ENCODE measurements at places on chromosomes 2 and 18.

DNA sequence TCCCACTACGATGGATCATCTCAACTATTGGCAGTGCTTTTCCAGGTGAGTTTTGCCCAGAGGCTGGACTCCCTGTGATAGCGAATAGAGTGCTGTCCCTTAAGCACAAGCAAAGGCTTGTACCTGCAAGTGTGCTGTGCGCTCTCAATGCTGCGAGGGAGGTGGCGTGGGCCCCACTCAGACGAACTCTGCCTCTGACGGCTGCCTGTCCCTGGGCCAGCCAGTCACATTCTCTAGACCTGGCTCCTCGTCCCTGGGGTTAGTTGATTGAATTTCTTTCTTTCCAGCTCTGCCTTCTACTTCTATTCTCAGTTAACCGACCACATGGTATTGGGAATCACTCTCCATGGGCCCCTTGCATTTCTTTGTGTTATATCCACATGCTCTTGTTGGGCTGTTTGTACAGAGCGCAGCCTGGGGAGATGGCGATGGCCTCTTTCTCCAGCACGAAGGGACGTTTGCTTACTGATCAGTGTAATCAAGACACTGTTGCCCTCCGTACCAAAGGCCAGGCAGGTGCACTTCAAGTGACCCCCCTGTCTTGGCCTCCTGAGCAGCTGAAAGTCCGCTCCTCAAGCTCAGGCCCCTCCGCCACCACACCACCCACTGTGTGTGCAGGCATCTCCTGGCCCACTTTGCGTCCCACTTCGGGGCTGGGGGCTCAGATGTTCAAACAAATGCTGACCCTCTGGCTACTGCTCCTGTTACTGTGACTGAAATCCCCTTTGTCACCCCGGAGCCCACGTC lies 151.3 kb downstream of the ZNF236 start:
- DNase-seq: no peak

GRCh38 chr2:45626387-45627221 lies 15.5 kb upstream of the SRBD1 start:
- no peak for DNase-seq

GRCh38 chr2:189088591-189089205 lies 90.9 kb downstream of the COL5A2 start:
- no peak for DNase-seq

- DNase-seq: no peak
Measured at GRCh38 chr2:112680666-112681101, 34.9 kb downstream of the SLC20A1 start.

GRCh38 chr2:165141601-165142354 lies 62.1 kb downstream of the SCN3A start:
- DNase-seq: no peak
